Naive thymus-derived CD4-positive, alpha-beta T cell (primary cell): ENCODE measurements at places on chromosomes 4 and X. TPM values are rescaled to one million over a fixed set of nuclear protein-coding genes. Genes with fewer than 3 reads are reported as not detected.

GRCh38 chr4:151957153-151957552, 196.3 kb upstream of the GATB start:
- no peaks in the 10 kb centered on the region for H3K4me1 ChIP-seq
- H3K4me3 ChIP-seq: no peak overlapping the region
- H3K36me3 ChIP-seq: no peaks in the 10 kb centered on the region
- H3K27me3 ChIP-seq: no peaks in the 10 kb centered on the region
- no peak for DNase-seq
- H3K27ac ChIP-seq: no peak overlapping the region

- no peaks in the 10 kb centered on the region for H3K27me3 ChIP-seq
- H3K4me1 ChIP-seq: no peaks in the 10 kb centered on the region
- peak; percentile 42 for DNase-seq
Observed at GRCh38 chrX:71282514-71283402, 677 bp upstream of the NONO start.

- no peaks in the 10 kb centered on the region for H3K27me3 ChIP-seq
- peak overlapping the region; percentile 99 for H3K4me3 ChIP-seq
- peak overlapping the region; percentile 85 for H3K27ac ChIP-seq
Observed at GRCh38 chr4:77158487-77158861, 1.5 kb downstream of the CCNG2 start.

GRCh38 chrX:72060196-72060920, 71.4 kb downstream of the RTL5 start:
- no peaks in the 10 kb centered on the region for H3K36me3 ChIP-seq
- no peak for DNase-seq

DNA sequence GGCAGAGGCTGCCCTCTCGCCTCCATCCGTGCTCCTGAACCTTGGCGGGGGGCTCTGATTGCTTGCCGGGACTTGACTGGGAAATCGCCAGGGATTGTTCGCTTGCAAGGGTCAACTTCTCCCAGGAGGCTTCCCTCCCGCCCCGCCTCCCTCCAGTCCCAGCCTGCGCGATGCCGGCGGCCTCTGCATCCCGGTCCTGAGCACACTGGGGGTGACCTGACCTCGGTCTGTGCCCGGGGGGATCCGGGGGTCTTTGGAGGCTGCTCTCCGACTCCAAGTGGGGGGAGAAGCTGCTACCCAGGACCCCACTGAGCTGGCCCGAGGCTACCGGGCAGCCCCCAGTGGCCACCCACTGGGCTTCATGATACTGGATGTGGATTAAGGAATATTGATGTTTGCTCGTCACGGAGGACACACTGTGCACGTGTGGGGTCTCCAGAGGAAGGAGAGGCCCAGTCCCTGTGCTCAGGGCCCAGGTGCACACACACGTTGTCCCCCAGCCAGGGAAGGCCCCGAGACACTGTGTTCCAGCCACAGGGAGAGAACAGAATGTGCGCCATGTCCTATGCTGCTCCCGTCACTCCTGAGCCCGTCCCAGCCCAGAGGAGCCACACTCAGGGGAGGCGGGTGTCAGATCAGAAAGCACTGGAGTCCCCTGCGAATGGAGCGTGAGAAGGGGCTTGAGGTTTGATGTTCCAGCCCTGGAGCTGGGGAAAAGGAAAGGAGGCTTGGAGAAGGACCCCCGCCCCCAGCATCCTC, 55.9 kb upstream of the NKX1-1 start:
- no peak for DNase-seq
- no peaks in the 10 kb centered on the region for H3K27me3 ChIP-seq
- no peaks in the 10 kb centered on the region for H3K36me3 ChIP-seq
- no peak overlapping the region for H3K27ac ChIP-seq

- H3K4me1 ChIP-seq: no peaks in the 10 kb centered on the region
- no peak overlapping the region for H3K4me3 ChIP-seq
- DNase-seq: no peak
- no peak overlapping the region for H3K27ac ChIP-seq
- H3K36me3 ChIP-seq: no peaks in the 10 kb centered on the region
Observed at GRCh38 chrX:30673127-30673796, 20.0 kb downstream of the GK start.

- DNase-seq: no peak
- H3K4me3 ChIP-seq: no peak overlapping the region
- H3K36me3 ChIP-seq: no peaks in the 10 kb centered on the region
- H3K27me3 ChIP-seq: no peaks in the 10 kb centered on the region
- no peaks in the 10 kb centered on the region for H3K4me1 ChIP-seq
Observed at GRCh38 chr4:68907245-68907644, 44.4 kb downstream of the UGT2A3 start.

DNA sequence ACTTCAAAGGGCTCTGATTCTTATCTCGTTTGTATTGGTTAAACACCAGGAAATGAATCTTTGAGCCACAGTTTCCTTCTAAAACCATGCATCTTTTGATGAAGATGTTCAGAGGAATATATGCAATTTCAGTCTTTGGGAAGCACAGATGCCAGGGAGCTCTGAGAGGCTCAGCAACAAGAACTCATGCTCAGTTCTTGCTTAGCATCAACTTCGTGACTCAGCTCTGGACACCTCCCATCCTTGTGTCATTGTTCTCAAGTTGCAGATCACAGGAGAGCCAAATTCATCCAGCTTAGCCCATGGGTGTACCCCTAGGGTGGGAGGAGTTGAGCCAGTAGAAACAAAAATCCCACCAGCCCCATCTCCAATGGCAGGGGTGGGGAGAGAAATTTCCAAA, 219.6 kb upstream of the MAOA start:
- peaks cover 4% of the 10 kb centered on the region for H3K4me1 ChIP-seq
- no peaks in the 10 kb centered on the region for H3K36me3 ChIP-seq
- H3K27ac ChIP-seq: no peak overlapping the region
- no peaks in the 10 kb centered on the region for H3K27me3 ChIP-seq

GRCh38 chrX:118423558-118423957, 72.1 kb upstream of the DOCK11 start:
- no peaks in the 10 kb centered on the region for H3K27me3 ChIP-seq
- H3K27ac ChIP-seq: no peak overlapping the region
- H3K36me3 ChIP-seq: no peaks in the 10 kb centered on the region
- H3K4me3 ChIP-seq: no peak overlapping the region

DNA sequence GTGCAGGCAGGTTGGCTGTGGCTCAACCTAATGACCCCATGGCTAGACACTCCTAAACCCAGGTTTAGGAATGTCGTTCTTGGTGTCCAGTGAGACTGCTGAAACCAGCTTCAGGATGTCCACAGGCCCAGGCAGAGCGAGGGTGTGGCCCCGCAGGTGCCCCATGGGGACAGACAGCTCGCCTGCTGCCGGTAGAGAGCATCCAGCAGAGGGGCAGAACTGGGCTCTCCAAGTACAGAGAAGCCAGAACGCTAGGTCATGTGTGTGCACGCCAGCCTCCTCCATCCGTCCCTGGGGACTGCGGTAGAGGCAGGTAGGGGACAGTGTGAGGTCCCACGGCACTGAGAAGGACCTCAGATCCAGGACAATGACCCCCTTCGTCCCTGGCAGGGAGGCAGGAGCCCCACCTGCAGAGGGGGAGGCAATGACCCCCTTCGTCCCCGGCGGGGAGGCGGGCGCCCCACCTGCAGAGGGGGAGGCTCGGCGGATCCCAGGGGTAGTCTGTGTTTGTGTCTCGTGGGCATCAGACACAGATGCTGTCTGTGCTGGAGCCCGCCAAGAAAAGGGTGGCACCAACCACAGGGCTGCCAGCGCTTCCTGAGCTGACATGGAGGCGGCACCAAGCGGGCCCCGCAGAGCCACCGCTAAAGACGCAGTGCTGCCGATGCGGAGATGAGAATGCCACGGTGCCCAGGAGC, 118.4 kb downstream of the FAM53A start:
- DNase-seq: no peak
- H3K4me1 ChIP-seq: no peaks in the 10 kb centered on the region
- H3K4me3 ChIP-seq: no peak overlapping the region
- no peak overlapping the region for H3K27ac ChIP-seq
- H3K36me3 ChIP-seq: no peaks in the 10 kb centered on the region

DNA sequence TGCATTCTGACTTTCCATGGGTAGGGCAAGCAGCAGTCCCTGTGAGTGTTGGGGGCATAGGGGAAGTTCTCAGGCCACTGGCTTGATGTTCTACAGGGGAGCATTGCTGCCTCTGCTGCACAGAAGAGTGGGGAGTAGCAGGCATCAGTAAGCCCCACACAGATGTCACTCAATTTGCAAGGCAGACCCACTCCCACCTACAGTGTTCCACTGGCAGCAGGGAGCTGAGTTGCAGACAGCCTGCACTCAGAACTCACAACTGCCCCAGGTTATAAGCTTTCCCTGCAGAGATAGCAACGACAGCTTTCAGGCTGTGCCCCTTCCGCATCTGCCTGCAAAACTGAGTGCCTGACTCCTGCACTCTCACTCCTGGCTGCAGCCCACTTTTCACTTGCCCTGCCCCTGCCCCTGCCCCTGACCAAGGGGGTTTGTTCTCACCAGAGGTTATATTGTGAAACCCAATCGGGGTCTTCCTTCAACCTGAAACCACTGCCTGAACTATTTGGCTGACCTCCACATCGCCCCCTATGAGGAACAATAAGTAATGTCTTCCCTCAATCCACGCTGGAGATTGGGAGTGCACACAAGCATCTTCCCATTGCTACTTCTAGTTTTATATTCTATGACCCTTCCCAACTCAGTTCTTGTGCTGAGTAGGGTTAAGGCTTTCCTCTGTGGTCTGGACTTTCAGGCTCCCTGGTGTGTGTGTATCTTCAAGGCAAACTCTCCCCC, 227.4 kb upstream of the CXorf51B start:
- H3K4me3 ChIP-seq: no peak overlapping the region
- no peaks in the 10 kb centered on the region for H3K4me1 ChIP-seq
- no peak overlapping the region for H3K27ac ChIP-seq
- no peaks in the 10 kb centered on the region for H3K36me3 ChIP-seq

GRCh38 chr4:20995610-20996009, 295.4 kb downstream of the PACRGL start:
- no peaks in the 10 kb centered on the region for H3K27me3 ChIP-seq
- no peak overlapping the region for H3K4me3 ChIP-seq
- no peak for DNase-seq
- no peak overlapping the region for H3K27ac ChIP-seq
- H3K36me3 ChIP-seq: no peaks in the 10 kb centered on the region
- no peaks in the 10 kb centered on the region for H3K4me1 ChIP-seq

GRCh38 chrX:39427906-39428305, 626.6 kb downstream of the MID1IP1 start:
- no peak overlapping the region for H3K27ac ChIP-seq
- H3K4me3 ChIP-seq: no peak overlapping the region

DNA sequence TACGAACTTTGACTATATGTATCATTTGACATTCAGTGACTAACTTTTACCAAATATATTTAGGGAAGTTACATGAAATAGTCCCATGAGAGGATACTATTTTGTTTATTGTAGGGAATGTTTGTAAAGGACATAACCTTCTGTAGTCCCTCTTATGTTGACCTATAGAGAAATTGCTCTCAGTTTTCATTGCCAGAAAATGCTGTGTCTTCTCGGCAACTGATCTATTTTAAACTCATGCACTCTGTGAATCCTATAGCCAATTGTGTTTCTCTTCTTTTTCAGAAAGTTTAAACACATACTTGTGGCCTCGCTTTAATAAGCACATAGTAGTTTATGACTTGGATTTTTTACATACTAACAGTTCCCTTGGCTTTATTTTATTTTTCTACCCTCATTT, 38.2 kb downstream of the DMP1 start:
- no peaks in the 10 kb centered on the region for H3K36me3 ChIP-seq
- DNase-seq: no peak
- H3K4me1 ChIP-seq: no peaks in the 10 kb centered on the region
- H3K4me3 ChIP-seq: no peak overlapping the region
- H3K27ac ChIP-seq: no peak overlapping the region

DNA sequence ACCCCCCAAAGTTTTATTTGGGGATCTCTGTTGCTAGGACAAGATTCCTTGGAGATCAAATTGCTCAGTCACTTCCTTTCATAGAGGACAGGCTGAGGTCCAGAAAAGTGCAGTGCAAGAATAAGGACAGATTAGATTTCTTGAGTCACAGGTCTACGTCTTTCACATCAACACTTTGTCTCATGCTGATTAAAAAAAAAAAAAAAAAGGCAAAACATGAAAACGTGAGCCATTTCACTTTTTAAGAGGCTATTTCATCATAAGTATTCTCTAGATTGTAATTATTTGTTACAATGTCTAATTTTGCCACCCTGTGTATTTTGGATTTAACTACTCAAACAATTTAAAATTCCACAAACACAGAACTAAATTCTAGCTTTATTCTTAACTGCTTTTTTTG, 647.0 kb downstream of the TRAM1L1 start:
- no peaks in the 10 kb centered on the region for H3K27me3 ChIP-seq
- no peaks in the 10 kb centered on the region for H3K4me1 ChIP-seq
- H3K4me3 ChIP-seq: no peak overlapping the region

GRCh38 chrX:139930916-139931645, 1.8 kb downstream of the ATP11C start:
- DNase-seq: no peak
- H3K27me3 ChIP-seq: no peaks in the 10 kb centered on the region
- peak overlapping the region; percentile 55 for H3K4me3 ChIP-seq
- no peaks in the 10 kb centered on the region for H3K4me1 ChIP-seq

DNA sequence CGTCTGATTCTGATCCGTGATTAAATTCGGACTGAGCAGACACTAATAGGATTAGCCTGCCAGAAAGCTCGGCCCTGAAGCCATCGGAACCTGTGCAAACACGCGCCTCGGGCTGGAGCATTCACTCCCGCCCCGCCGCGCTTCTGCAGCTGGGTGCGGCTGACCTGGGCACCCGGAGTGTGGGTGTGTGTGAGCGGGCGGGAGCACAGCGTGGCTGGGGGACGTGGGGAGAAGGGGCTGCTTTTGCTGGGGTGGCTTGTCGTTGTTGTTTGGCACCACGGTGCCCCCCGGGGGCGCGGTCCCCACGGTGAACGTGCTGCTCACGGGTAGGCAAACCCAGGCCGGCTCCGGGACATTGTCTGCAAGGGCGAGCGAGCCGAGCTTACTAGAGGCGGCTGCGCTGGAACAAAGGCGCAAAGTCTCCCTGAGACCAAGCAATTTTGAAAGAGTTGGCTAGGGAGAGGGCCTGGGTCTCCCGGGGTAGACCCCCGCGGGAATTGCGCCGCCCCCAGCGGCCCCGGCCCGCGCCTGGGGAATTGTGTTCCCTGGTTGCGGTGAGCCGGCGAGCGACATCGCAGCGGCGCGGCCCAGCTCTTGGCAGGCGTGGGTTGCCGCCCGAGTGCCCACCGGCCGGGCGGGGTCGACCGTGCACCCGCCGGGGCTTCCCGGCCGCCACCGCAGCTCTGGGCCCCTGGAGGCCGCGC, 1.4 kb downstream of the MAMLD1 start:
- no peaks in the 10 kb centered on the region for H3K4me1 ChIP-seq
- no peak for DNase-seq
- H3K36me3 ChIP-seq: no peaks in the 10 kb centered on the region
- H3K4me3 ChIP-seq: peak overlapping the region; percentile 53

GRCh38 chr4:120704538-120704937, 218.0 kb downstream of the PRDM5 start:
- no peaks in the 10 kb centered on the region for H3K36me3 ChIP-seq
- H3K4me1 ChIP-seq: no peaks in the 10 kb centered on the region
- H3K4me3 ChIP-seq: no peak overlapping the region
- no peaks in the 10 kb centered on the region for H3K27me3 ChIP-seq
- no peak overlapping the region for H3K27ac ChIP-seq

GRCh38 chrX:19332983-19333382, 10.7 kb upstream of the PDHA1 start:
- no peaks in the 10 kb centered on the region for H3K4me1 ChIP-seq
- H3K27me3 ChIP-seq: no peaks in the 10 kb centered on the region
- no peaks in the 10 kb centered on the region for H3K36me3 ChIP-seq
- DNase-seq: no peak
- H3K4me3 ChIP-seq: no peak overlapping the region

TMEM150C gene
- not detected for total RNA-seq

HTN3 gene
- total RNA-seq: not detected in 2 replicates

CAPN6 gene
- total RNA-seq: not detected

ATP2B3 gene
- total RNA-seq: not detected

RPS6KA6 gene
- 0.07 TPM for total RNA-seq

SPARCL1 gene
- total RNA-seq: not detected
